Stimulated activated CD4-positive, alpha-beta T cell treated with anti-CD3 and anti-CD28 coated beads, Interleukin-12 subunit alpha, Interleukin-12 subunit beta, amount 100 ng/mL, for 24 hours (primary cell): ENCODE measurements at places on chromosomes 4 and X.

DNA sequence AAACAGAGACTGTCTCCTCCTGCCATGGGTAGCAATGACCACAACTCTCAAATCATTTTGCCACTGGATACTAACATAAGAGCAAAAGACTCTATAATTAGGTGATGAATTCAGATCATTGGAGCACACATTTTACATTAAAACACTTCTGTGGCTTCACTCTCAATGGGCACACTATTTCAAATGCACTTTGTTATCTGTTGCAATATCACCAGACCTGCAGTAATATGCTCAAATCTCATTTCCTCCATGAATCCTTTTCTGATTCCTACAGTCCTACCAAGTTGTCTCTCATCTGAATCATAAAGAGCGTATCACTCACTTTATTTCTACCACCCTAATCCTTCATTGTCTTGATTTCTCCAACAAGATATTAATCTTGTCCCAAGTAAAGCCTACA, 302.8 kb downstream of the KCNIP4 start:
- DNase-seq = no peak

- no peak for DNase-seq
Measured at GRCh38 chrX:121958886-121959285, 911.5 kb downstream of the GLUD2 start.

DNA sequence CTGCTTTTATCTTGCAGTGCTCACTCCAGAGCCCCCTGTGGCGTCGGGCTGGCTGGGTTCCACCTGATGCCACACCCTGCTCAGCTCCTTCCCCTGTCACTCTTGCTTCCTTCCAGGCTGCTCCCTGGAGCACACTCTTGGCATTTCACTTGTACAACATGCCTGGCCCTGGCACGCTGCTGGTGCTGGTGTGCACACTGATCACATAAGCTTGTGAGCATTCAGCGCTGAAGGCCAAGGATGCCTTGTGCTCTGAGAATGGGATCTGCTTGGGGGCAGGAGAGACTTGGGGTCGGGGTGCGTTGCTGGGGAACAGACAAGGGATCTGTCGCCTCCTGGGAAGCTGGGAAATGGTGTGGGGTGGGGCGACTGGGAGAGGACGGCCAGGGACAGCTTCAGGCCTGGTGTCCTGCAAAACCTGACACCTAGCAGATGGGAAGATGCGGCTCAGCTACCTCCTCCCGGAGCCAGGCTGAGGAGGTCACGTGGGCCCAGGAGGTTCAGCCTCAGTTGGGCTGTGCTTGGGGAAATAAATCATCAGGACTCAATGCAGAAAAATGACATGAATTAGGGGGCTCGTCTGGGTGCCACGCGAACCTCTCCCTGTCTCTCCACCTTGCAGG, 108.5 kb downstream of the PHKA2 start:
- no peak for DNase-seq

DNA sequence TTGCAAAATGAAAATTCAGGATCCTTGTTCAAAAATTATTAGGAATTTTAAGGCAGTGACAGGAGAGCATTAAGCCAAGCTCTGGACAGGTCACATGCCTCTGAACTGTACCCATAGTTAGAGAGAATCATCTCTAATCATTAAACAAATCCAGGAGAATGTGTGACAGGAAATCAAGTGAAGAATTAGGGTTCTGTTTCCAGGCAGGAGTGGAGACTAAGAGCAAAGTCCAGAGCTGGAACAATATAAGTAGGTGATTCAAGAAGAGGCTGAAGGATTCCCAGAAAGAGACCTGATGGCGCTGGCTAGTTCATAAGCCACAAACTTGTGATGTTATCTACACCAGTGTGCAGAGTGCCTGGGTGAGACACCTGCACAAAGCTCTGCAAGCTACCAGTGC, 104.6 kb upstream of the PRKG2 start:
- no peak for DNase-seq

DNA sequence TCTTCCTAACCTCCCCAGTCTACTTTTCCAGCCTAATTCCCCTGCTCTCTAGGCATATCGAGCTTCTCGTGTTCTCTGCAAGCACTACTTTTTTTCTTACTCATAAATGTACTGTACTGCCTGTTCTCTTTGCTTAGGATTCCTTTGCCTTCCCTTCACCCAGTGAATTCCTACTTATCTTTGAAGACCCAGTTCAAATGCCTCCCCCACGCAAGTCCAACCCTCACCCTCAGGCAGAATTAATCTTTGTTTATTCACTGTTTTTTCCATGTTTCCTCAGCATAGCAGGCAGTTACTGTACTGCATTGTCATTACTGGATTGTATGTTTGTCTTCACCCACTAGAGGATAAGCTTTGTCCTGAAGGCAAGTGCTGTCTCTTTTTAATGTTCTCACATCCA, 287.7 kb downstream of the BMPR1B start:
- DNase-seq = no peak

DNA sequence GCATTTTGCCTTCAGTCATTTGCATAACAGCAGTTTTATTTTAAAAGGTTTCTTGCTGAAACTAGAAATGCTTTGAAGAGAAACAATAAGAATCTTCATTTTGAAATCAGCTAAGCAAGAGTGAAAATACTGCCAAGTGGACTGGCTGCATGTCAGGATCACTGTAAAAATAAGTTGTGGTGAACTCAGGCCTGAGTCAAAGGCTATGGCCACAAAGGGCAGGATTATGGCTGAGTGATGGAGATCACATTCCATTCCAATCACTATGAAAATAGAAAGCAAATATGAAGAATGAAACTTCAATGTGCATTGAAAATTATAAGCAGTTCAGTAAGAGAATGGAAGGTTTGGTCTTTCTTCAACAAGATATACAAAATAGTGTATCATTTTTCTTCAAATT, 224.5 kb downstream of the PCDH18 start:
- no peak for DNase-seq

DNA sequence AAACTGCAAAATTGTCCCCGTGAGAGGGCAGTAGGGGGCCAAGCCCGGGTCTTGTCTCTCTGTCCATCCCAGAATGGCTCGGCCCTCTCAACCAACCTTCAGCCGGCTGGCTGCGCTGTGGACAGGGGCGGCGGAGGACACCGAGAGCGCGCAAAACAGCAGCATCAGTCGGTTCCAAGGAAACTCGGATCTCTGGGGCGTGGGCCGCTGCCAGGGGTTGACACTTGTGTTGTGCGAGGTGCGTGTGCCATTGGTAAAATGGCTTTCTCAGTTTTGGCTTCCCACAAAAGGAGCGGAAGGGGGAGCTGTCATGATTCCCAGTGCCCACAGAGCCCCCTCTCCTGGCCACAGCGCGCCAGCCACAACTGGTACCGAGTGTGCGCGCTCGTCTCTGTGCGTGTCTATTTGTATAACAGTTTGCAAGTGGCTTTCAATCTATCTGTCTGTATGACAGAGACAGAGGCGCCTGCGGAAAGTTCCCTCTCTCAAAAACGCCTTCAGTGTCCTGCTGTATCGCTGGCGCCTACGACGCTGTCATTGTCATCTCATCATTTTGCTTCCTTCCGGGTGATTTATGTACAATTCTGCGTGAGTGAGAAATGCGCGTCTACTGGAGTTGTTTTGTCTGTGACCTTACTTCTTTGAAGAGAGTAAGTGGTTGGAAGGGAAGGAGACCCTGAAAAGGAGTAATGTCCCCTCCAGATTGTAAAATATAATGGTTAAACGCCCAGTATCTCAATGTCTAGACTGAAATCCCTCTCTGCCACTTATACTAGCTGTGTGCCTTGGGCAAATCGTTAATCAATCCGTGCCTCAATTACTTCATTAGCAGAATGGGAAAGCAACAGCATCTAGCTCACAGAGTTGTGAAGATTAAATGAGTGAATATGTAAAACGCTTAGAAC, 1.8 kb downstream of the DKK2 start:
- DNase-seq = no peak

DNA sequence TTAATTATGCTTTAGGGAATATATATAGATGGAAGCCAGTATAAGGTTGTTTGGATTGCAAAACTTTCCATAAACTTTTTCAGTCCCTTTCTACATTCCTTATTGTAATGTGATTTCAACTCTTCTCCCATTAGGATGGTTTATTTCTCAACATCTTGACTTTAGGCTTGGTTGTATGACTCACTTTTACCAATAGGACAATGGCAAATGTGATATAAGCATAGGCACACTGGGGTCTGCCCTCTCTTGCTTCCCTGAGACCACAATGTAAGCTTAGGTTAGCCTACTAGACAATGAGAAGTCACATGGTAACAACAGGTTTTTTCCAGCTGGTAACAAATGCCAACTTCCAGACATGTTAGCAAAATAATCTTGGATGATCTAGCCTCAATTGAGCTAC, 163.3 kb upstream of the RBPJ start:
- DNase-seq = no peak

GRCh38 chrX:49067285-49068120, 6.3 kb downstream of the PRAF2 start:
- DNase-seq = no peak

GRCh38 chrX:13463608-13464007, 105.8 kb upstream of the EGFL6 start:
- no peak for DNase-seq

- no peak for DNase-seq
Measured at GRCh38 chr4:121978172-121978516, 26.3 kb upstream of the TRPC3 start.
